ENCODE measurements at places on chromosomes 2 and 18. TPM values are rescaled to one million over a fixed set of nuclear protein-coding genes. Genes with fewer than 3 reads are reported as not detected.

The SLC40A1 gene
- polyA plus RNA-seq: 6.5 TPM

The KCNG2 gene
- polyA plus RNA-seq: not detected

The BUB1 gene
- polyA plus RNA-seq: 0.30 TPM

The BCL11A gene
- polyA plus RNA-seq: 0.69 TPM

The UGT1A9 gene
- not detected for polyA plus RNA-seq

The PARD3B gene
- not detected for polyA plus RNA-seq

The DSG4 gene
- not detected for polyA plus RNA-seq

The GBX2 gene
- polyA plus RNA-seq: not detected

The GPD2 gene
- 5.6 TPM for polyA plus RNA-seq

The CCDC68 gene
- not detected for polyA plus RNA-seq

The UPP2 gene
- polyA plus RNA-seq: not detected

The TMEM214 gene
- 16.6 TPM for polyA plus RNA-seq

The ZNF396 gene
- not detected for polyA plus RNA-seq

The DRC1 gene
- not detected for polyA plus RNA-seq

All from immature natural killer cell (primary cell).